ENCODE measurements at places on chromosomes 3 and 15.

- no peak for DNase-seq
These were observed 68.3 kb upstream of the TBC1D5 start for GRCh38 chr3:17810759-17811158.

- no peak for DNase-seq
These were observed 53.8 kb downstream of the LRRK1 start for GRCh38 chr15:100972975-100973350.

- no peak for DNase-seq
These were observed 17.5 kb upstream of the RBP1 start for GRCh38 chr3:139557041-139557440.

GRCh38 chr3:126031981-126032471 is 51.9 kb downstream of the SLC41A3 start:
- no peak for DNase-seq

DNA sequence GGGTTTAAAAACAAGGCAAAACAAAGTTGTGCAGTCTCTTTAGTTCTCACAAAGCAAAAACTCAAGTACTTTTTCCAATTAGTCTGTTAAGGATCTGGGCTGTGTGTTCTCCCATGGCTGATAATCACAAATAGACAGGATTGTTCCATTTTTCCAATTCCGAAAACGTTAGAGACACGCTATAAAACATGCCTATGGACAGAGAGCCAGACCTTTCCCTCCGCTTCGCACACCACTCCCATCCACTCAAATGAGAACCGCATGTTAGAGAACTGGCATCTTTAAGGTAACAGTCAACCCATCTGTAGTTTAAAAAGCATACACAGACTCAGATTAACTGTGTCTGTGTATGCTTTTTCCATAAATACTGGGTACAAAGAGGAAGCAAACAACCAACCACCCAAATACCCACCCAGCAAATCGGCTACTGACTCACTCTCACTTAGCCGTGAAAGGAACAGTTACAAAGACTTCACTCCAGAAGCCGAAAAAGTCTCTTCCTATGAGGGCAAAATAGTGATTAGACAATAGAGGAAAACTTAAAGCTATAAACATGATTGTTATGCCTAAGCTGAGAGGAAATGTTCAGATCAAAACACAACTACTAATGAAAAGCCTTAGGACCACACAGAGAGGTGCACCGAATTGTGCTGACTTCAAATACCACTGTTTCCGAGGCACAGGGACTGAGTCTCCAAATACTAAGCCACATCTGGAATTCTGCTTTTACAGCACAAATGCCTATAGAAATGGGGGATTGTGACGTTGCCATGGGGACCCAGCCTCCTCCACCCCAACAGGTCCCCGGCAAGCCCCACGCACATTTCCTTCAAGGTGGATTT is 36.1 kb downstream of the IL17RD start:
- no peak for DNase-seq

DNA sequence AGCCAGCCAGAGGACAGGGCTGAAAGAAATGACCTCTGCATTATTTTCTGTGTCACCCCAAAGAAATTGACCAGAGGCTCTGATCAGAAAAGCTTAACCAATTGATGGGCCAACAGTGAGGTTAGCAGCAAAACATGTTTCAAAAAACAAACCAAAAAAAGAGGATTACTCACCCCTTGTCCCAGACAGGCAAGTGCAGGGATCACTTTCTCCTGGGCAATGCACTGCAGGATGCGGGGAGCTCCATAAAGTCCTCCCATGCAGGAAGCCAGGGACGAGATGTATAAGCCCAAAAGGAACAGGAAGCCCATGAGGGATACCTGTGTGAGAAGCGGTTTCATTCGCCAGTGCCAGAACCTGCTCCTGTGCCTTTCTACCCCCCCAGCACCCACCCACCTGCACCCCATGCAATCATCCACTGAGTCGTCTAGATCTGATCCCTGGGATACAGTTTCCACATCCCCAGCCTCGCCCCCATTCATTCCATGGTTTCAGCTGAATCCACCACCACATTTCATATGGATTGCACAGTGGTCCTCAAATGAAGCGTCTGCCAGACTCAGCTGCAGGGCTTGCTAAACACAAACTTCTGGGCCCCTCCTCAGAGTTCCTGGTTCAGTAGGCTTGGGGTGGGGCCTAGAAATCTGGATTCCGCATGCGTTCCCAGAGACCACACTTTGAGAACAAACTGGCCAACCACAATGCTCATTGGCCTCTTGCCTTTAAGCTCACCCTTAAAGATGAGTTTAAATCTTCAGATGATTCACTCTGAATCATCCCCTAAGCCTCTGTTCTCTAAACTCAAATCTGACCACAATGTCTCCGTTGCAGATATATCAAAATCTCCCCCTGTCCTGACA is 54.4 kb upstream of the HEG1 start:
- DNase-seq, result peak; percentile 47

DNA sequence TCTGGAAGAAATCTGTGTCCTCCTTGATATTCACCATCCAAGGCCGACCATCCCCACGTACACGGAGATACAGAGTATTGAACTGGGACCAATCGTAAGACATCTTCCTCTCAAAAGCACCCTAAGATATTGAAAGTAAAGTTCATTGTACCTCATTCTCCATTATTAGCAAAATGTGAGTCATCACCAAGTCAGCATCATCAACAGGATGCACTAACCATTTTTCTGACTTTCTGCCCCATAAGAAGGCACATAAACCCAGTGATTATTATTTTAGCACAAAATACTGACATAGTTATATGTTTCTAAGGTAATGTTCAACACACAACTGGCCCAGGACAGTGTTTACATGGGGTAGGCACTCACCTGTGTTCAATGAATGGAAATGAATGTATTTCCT is 7.4 kb downstream of the NDUFAF1 start:
- no peak for DNase-seq

DNA sequence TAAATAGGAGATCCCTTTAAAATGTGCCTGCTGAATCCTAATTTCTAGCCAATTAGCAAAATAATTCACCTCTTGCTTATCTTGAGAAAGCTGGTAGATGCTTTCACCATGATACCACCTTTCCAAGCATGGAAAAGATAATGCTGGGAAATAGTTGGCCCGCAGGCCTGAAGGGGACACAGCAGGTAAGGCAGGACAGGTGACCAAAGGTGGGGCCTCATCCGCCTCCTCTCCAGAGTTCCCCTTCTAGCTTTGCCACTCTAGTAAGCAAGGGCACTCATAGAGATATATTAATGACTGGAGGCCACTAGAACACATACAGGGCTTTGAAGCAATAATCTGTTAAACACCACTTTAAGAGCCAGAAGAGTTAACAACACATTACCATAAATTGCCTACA is 45.5 kb downstream of the SATB1 start:
- DNase-seq, result no peak

DNA sequence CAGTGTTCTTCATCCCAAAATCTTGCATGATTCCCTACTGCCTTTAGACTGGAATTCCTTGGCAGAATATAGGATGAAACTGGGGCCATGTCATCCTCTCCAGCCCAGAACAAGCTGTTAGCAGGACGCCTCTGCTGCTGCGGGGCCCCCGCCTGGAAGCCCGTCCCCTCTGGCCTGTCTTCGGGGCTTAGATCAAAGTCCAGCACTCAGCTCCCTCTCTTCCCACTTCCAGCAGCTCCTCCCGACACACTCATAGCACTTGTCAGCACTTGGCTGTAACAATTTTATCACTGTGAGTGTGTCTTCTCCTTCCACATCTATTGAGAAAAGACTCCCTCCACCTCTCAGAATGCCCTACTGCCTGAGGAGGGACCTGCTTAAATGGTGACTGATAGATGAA is 112.0 kb upstream of the HACD2 start:
- DNase-seq, result no peak

GRCh38 chr15:61943992-61944391 is 116.3 kb downstream of the VPS13C start:
- DNase-seq, result no peak

GRCh38 chr15:76449455-76449854 is 112.9 kb downstream of the ISL2 start:
- DNase-seq, result peak; percentile 16

- DNase-seq, result no peak
These were observed 180.9 kb upstream of the TLE3 start for GRCh38 chr15:70278644-70279043.

DNA sequence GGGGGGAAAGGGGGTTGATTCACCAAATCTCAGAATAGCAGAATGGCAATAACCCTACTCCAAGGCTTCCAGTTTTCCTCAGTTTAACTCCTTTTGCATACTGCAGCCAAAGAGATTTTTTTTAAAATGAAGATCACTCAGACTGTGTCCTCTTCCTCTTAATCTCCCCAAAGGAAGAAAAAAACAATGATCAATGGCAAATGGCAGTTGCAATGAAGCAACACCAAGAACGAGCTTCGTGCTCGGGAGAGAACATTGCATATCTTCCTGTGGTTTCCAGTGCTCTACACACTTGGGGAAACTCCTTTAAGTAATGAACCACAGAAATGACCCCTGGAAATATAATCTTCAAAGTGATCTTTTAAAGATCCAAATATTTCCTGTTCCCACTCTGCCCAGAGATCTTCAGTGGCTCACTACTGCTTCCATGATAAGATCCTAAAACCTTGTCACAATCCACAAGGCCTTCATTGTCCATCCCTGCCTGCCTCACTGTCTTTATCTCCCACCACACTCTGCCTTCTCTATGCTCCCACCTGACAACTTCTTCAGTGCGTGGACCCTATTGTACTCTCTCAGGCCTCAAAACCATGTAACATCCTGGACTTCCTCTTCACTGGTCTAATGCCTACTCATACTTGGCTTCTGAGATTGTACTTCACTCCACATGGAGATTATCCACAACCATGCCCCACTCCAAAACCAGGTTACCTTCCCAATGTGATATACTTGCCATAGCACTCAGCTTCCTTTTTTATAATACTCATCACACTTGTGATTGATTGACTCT is 394.8 kb downstream of the FHIT start:
- DNase-seq, result peak; percentile 48

GRCh38 chr3:96959474-96959873 is 145.1 kb downstream of the EPHA6 start:
- DNase-seq, result no peak

DNA sequence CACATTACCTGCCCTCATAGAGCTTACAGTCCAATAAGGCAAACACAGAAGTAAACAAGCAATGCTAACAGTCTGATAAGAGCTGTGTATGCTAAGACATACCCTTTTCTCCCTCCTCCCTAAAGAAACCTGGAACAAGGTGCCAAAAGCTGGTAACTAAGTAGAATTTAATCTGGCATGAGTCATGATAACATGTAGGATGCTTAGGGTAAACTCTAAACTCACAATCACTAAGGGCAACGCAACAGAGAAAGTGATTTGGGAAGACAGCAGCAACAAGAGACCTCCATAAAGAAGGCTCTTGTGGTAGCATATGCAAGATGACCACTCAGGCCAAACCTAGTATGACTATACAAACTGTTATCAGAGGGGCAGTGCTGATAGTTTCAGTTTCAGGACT is 55.5 kb downstream of the MYO1E start:
- DNase-seq, result no peak

DNA sequence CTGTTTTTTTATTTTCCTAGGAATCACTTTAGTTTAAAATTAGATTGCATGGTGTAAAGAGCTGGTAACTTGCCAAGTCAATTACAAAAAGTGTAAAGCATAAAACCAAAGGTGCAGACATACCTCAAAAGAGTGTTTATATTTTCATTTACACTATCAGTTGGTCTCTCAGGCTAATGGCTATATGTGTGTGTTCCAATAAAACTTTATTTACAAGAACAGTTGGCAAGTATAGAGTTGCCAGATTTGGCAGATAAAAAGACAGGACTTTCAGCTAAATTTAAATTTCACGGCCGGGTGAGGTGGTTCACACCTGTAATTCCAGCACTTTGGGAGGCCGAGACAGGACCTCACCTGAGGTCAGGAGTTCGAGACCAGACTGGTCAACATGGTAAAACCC is 41.1 kb downstream of the HOMER2 start:
- no peak for DNase-seq

- no peak for DNase-seq
These were observed 33.5 kb downstream of the SRPRB start for GRCh38 chr3:133838916-133839800.

- DNase-seq, result no peak
These were observed 5.6 kb downstream of the TIGIT start for GRCh38 chr3:114299421-114299820.

DNA sequence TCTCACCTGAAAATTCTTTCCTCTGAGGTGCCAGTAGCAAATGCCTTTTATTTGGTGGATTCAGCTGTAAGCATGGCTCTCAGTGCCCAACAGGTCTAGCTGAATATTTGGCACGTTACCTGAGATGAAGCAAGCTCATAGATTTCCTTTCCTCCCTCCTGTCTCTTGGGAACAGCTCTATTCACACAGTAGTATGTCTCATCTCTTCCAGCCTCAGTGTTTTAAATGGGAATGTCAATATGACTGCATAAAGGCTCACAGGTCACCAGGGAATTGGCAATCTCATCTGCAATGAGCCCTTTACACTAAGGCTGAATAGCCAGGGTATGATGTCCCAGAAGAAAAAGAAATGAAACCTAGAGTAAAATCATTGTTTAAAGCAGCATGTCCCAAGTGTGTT is 733.5 kb downstream of the NTRK3 start:
- DNase-seq, result no peak

DNA sequence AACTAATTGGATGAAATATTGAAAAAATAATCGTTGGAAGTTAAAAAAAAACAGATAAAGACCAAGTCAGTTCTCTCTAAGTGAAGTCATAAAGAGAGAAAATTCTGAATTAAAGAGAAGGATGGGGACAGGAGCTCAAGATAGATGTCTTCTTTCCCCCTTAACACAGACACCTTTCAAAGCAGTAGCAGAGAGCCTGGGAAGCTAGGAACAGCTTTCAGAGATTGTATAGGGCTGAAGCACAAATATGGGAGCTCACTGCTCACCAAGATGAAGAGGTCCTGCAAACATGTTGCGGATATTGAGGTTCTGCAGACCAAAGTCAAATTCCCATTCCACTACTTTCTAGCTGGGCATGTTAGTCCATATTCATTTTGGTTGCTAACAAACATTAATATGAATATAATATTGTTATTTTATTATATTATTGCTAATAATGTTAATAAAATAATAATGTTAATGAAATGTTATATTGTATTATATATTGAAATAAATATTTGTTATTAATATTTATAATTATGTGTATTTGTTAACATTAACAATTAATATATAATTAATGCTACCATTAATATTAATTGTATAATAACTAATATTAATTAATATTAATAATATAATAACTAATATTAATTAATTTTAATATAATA is 319.1 kb downstream of the OXSM start:
- DNase-seq, result no peak

DNA sequence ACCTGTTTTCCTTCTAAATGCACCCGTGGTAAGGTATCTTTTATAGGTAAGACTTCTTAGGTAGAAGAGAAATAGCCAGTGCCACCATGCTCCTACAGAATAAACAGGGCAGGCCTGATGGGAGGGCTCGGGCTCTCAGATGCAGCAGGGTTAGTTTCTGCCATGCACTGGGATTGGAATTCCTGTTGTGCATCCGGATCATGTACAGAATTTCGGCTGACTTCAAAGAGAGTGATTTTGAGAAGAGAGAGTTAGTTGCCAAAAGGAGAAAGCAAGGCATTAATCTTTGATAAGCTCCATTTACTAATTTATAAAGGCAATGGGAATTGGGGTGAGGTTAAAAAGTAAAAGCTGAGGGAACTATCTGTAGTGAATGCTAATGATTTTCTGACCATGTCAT is 211.2 kb downstream of the WDR72 start:
- no peak for DNase-seq

GRCh38 chr15:81869161-81869954 is 176.5 kb downstream of the MEX3B start:
- DNase-seq, result no peak

All from inflammatory macrophage treated with lipopolysaccharide for 4 hours (primary cell).